SJCRH30 (cell line): ENCODE measurements at places on chromosomes 12 and 14. TPM values are rescaled to one million over a fixed set of nuclear protein-coding genes. Genes with fewer than 3 reads are reported as not detected.

Gene ERP27
- not detected in 2 replicates for total RNA-seq

Gene MARK3
- total RNA-seq: 74.3 and 83.9 TPM in 2 replicates

Gene INHBC
- 0.28 and 0.41 TPM in 2 replicates for total RNA-seq

Gene SCN8A
- 0.33 and 0.67 TPM in 2 replicates for total RNA-seq

Gene REP15
- 1.6 and 2.2 TPM in 2 replicates for total RNA-seq

Gene RNFT2
- 10.4 and 11.4 TPM in 2 replicates for total RNA-seq

Gene MFAP5
- 0.23 TPM in 1 of 2 replicates, not detected in the other for total RNA-seq

Gene DNAI7
- total RNA-seq: not detected in 2 replicates

Gene TMPRSS12
- not detected in 2 replicates for total RNA-seq

Gene ACRBP
- 0.28 TPM in 1 of 2 replicates, not detected in the other for total RNA-seq

Gene GLTP
- 37.4 and 39.9 TPM in 2 replicates for total RNA-seq

Gene CD163
- total RNA-seq: not detected in 2 replicates
